ENCODE measurements at places on chromosomes 5 and 9.

- no peak for DNase-seq
These were observed 94.2 kb downstream of the WNK2 start for GRCh38 chr9:93278144-93278543.

GRCh38 chr5:39058178-39058921, 15.8 kb downstream of the RICTOR start:
- no peak for DNase-seq

DNA sequence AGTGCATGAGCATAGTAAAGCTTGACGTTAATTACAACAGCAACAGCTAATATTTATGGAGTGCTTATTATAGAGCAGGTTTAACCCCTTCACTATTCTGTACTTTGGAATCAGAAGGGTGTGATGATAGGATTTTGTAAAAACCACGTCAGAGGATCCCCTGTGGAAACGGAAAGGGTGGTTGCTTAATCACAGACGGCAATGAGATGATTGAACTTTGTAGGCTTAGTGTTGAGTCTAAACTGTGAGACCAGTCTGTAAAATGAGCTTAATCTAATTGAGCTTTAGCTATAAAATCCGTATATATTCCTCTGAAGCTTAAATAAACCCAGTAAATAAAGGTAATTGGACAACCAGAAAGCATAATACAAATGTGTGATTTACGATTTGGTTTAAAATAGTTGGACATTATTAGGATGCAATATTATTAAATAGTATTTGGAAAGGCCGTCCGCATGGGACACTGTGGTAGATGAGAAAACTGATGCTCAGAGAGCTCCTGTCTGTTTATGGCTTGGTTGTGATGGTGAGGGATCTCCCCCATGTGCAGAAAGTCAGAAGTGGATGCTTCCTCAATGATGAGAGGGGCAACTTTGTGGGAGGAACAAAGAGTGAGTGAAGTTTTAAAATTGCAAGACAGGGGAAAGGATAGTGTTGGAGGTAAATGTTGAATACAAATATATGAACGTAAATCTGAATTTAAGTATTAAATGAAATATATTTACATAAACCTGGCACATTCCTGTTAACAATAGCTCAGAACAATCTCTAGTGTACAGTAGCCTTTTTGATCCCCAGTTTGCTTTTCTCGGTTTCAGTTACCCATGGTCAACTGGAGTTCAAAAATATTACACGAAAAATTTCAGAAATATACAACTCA, 23.4 kb upstream of the SCGB3A2 start:
- no peak for DNase-seq

- DNase-seq = no peak
These were observed 4.4 kb upstream of the FOXE1 start for GRCh38 chr9:97848480-97849237.

GRCh38 chr5:72511774-72512592, 4.8 kb upstream of the ZNF366 start:
- DNase-seq = no peak

DNA sequence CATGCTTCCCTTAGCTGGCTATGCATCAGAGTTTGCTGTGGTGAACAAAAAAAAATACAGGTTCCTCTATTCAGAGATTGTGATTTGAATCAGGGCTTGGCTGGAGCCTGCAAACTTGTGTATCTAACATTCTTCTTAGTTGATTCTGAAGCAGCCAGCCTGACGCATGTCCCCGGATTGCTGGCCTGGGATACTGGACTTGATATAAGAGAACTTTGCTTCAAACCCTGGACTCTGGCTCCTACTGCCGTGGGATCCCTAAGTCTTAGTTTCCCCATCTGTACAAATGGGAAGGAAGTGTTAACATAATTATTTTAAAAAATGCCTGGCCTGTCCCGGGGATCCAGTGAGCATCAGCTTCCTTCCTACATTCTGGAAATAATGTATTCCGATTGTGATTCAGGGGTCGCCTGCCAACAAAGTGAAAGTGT, 292.8 kb downstream of the ARHGEF28 start:
- DNase-seq = no peak

DNA sequence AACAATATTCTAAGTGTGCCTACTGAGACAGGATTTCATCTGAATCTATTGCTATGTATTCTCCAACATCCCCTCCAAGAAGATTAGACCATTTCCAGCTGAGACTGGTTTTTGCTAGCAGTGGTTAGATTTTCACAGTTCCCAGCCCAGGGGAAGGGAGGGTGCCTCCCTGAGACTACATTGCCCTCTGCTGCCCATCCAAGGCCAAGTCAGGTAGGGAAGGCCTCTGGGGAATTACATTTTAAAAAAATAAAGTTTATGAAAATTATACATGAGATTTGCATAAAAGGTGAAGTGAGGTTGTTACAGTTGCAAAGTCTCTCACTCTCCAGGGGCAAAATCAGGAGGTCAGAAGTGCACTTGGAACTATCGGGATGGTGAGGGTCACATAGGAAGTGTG, 28.0 kb upstream of the SYK start:
- no peak for DNase-seq

DNA sequence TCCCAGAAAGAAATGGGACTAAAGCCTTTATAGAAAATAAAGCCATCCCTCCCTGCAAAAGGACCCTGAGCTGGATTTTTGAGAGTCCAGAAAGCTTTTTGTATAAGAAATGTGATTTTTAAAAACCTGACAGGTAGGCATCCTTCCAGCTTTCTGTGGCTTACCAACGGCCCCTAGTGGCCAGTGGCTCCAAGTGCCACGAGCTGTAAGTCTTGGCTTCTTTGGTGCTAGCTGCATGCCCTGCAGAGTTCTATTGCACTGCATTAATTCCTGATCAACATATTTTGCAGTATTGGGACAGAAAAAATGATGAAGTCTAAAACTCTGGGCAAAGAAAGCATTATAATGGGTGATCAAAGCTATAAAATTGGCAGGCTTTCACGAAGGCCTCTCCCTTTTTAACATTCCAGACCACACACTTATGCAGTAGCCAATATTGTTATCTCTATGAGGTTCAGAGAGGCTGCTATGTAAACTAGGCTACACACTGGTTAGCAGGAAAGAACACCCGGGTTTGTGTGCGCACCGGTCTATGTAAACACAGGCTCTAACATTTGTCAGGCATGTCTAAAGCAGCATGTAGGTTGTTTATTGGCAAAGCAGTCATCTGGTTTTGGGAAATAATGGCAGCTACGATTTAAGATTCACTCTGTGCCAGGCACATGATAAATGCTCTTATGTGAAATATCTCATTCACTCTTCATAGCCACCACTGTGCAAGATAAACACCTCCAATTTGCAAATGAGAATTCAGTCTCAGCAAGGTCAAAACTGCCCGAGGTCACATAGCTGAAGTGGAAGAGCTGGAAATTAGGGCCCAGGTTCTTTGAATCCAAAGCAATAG, 55.2 kb downstream of the NMUR2 start:
- DNase-seq = no peak

DNA sequence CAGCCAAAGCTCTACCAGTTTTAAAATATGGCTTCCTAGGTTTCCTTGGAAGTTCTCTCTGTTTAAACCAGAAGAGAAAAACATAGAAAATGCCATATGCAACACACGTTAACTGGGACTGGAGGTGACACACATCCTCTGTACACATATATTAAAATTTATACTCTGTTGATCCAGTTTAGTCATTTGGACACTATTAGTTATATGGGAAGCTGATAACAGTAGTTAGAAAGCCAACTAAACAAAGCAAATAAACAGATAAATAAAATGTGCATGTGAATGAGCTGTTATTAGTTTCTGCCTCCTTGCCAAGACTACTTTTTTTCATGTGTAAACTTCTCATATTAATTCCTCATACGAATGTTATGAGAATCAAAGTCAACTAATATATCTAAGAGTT, 1249.2 kb upstream of the CDH6 start:
- no peak for DNase-seq

GRCh38 chr9:97277953-97278352, 29.5 kb upstream of the CCDC180 start:
- DNase-seq = no peak

DNA sequence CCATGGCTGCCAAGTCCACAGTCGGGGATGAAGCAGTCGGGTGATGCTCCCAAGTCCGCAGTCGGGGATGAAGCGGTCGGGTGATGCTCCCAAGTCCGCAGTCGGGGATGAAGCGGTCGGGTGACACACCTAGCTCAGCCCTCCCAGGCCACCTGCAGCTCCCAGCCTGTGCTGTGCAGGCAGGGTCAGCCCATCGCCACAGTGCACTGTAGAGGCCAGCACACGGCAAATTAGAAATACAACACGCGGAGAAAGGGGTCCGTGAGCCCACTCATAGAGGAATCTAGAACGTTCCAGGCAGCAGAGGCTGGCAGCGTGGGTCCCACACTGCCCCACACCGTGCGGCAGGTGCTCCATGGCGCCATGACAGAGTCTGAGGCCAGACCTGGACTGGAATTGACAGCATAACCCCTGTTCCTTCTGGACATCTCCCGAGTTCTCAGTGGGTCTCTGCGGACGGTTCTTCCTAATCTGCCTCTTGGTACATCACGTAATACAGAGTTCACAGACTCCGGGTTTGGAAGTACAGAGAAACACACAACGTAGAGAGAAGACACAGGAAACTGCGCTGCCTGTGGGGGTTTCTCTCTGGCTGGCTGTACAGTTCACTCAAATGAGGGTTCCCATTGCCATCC, 7.7 kb upstream of the EXOC3 start:
- no peak for DNase-seq

- no peak for DNase-seq
These were observed 191.2 kb downstream of the ZNF462 start for GRCh38 chr9:107054146-107054545.

- DNase-seq = no peak
These were observed 111.0 kb downstream of the GAS1 start for GRCh38 chr9:86836266-86836665.

DNA sequence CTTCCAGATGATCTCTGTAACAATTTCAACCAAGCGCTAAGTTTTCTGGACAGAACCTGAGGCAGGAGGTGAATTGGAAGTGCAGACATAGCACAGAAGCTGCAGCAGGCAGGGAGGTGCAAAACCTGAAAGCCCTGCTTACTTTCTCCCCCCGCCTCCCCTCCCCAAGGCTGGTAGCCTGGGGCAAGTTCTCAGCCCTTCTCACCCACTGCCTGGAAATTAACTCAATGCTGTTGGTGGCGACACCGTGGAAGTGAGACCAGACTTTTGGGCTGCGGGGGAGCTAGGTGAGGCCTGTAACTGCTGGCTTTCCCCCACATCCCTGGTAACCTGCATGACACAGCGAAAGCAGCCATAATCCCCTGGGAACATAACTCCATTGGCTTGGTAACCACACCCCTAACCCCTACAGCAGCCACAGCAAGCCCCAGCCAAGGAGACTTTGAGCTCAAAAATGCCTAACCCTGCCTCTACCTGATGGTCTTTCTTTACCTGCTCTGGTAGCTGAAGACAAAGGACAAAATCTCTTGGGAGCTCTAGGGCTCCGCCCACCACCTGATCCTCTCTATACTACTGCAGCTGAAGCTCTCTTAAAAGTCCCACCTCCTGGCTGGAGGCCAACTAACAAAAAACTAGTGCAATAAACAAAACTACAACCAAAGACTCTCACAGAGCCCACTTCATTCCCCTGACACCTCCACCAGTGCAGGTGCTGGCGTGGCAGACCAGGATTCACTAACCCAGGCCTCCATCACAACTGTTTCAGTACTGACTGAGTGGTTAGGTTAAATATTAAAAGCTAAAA, 11.9 kb upstream of the OR13C8 start:
- DNase-seq = no peak

DNA sequence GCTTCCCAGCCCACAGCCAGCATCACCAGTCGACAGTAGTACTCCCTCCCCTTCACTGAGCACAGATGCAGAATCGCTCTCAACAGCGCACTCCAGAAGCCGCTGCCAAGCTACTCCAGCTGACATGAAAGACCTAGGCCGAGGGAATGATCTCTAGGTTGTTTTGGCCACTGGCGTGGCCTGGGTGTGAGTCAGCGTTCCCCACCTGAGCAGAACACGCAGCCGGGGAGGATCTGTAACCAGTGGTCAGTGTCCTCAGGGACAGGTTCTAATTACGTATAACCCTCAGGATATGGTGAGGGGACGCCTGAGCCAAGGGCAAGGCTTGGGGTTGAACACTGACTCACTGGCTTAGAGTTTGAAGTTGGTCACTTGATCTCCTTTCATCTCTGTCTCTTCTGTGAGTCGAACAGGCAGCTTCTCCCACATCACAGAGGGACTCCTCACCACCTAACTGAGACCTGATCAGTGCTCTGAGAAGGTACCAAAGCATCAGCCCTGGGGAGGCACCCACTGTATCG, 76.9 kb upstream of the IL17B start:
- no peak for DNase-seq
